ENCODE measurements at places on chromosomes 6 and 20.

GRCh38 chr6:88899569-88900316, 63.7 kb downstream of the RNGTT start:
- no peak for DNase-seq

- DNase-seq: no peak
These were observed 108.5 kb downstream of the DHX35 start for GRCh38 chr20:39070484-39071231.

DNA sequence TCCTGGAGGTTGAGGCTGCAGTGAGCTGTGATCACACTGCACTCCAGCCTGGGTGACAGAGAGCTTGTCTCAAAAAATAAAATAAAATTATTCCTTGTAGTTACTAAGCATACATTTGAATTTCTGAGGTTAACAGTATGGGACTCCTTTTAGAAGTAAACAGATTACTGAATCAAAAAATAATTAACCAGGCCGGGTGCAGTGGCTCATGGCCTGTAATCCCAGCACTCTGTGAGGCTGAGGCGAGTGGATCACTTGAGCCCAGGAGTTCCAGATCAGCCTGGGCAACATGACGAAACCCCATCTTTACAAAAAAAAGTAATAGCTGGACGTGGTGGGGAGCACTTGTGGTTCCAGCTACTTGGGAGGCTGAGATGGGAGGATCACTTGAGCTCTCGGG, 22.1 kb upstream of the EEF1A1 start:
- no peak for DNase-seq

- DNase-seq: no peak
These were observed 10.9 kb upstream of the AKAP12 start for GRCh38 chr6:151228788-151229400.

- no peak for DNase-seq
These were observed 93.9 kb upstream of the CITED2 start for GRCh38 chr6:139468178-139468819.

Measured in NCI-H526 treated with DMSO at 0.1 percent for 48 hours (cell line).